ENCODE measurements at places on chromosomes 12 and 14. TPM values are rescaled to one million over a fixed set of nuclear protein-coding genes. Genes with fewer than 3 reads are reported as not detected.
A peak's percentile ranks its signal among the peaks of the same experiment; 100 is the strongest.

DNA sequence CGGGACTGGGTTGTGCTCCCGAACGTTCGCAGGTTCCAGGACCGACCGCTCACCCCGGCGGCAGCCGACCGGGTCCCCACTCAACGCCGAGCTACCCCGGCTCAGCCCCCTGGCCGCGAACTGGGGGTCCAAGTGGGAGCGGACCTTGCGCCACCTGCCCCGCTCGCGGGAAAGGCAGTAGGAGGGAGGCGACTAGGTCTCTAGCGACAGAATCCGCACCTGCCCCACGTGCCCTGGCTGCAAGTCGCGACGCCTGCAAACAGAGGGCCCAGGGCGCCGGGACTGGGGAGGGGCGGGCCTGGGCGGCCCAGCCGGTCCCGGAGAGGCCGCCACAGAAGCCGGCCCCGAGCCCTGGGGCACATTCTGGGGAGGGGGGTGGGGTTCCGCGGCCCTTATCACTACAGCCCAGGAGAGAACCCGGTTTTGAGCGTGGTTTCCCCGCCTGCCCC lies 239.2 kb upstream of the CPNE8 start:
- no peaks in the 10 kb centered on the region for H3K4me1 ChIP-seq
- H3K4me3 ChIP-seq, result no peak overlapping the region
- peak; percentile 60 for DNase-seq

DNA sequence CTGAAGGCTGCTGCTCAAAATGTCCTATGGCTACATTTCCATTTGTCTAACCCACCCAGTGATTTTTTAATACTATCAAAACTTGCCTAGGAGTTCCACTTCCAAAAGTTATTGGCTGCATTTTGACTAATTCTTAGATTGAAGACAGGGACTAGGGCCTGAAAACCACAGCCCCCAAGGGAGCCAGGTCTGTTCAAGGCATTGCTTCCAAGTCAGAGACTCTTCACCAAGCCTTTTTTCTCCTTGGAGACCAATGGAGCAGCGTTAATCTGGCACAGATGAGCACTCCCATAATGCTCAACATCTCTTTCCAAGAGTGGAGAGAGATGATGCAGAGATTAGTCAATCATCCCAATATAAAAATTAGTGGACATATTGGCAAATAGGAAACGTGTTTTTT lies 112.5 kb upstream of the HIF1A start:
- H3K27me3 ChIP-seq, result no peaks in the 10 kb centered on the region
- no peaks in the 10 kb centered on the region for H3K4me1 ChIP-seq
- H3K36me3 ChIP-seq, result no peaks in the 10 kb centered on the region
- no peak overlapping the region for H3K27ac ChIP-seq
- no peak for DNase-seq

DDN gene
- total RNA-seq, result 0.39 TPM

DNA sequence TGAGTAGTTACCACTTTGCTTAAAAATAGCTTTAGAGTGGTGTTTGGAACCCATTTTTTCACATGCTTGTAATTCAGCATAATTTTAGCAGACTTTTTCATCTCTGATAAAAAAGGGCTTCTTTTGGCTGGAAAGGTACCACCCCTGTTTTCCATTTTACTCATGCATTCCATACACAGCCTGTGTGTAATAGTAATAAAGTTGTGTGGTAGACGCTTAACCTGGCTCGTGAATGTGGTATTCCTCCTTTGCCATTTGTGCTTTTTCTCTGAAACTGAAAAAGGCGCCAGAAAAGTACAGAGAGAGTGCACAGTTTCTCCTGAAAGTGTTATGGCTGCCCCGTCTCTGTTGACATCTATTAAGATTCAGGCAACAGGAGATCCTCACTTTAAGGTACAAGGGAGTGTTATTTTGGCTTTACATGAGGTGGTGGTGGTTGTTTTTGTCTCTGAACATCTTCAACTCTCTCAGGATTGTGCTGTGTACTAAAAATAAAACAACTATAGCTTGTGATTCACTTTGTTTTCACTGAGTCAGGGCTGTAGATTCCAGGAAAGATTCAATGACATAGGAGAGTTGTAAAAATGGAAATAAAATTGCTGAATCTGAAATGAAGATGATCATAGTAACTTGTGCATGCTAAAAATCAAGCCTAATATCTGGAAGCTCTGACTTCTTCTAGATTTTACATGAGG lies 45.6 kb upstream of the MIS18BP1 start:
- no peak overlapping the region for H3K4me3 ChIP-seq
- no peak overlapping the region for H3K27ac ChIP-seq
- no peaks in the 10 kb centered on the region for H3K4me1 ChIP-seq
- H3K36me3 ChIP-seq, result no peaks in the 10 kb centered on the region
- H3K27me3 ChIP-seq, result peaks cover 6% of the 10 kb centered on the region
- no peak for DNase-seq

ANG gene
- 3.2 TPM for total RNA-seq

DNA sequence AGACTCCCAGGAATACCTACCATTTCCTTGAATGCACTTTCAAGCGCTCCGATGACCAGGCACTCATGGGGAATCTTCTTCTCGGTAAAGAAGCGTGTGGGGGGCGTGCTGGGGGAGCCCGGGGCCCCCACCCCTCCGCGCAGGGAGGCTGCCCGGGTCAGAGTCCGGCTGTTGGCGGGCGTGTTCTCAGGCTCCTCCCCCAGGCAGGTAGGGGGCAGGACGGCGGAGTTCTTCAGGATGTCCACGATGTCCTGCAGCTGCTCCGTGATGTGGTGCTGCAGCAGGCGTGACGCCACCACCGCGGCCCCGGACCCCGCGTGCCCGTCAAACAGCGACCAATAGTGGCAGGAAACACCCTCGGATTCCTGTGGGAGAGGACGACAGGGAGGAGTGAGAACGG lies 133.2 kb downstream of the PPM1H start:
- H3K36me3 ChIP-seq, result peaks cover 5% of the 10 kb centered on the region
- H3K27ac ChIP-seq, result no peak overlapping the region
- H3K4me1 ChIP-seq, result no peaks in the 10 kb centered on the region
- DNase-seq, result no peak
- no peak overlapping the region for H3K4me3 ChIP-seq
- H3K27me3 ChIP-seq, result no peaks in the 10 kb centered on the region

KLRD1 gene
- total RNA-seq, result not detected

- DNase-seq, result no peak
- H3K36me3 ChIP-seq, result no peaks in the 10 kb centered on the region
- no peaks in the 10 kb centered on the region for H3K27me3 ChIP-seq
- no peak overlapping the region for H3K4me3 ChIP-seq
- peaks cover 6% of the 10 kb centered on the region for H3K4me1 ChIP-seq
Observed at GRCh38 chr14:69632164-69632563, 20.8 kb downstream of the SUSD6 start.

DNA sequence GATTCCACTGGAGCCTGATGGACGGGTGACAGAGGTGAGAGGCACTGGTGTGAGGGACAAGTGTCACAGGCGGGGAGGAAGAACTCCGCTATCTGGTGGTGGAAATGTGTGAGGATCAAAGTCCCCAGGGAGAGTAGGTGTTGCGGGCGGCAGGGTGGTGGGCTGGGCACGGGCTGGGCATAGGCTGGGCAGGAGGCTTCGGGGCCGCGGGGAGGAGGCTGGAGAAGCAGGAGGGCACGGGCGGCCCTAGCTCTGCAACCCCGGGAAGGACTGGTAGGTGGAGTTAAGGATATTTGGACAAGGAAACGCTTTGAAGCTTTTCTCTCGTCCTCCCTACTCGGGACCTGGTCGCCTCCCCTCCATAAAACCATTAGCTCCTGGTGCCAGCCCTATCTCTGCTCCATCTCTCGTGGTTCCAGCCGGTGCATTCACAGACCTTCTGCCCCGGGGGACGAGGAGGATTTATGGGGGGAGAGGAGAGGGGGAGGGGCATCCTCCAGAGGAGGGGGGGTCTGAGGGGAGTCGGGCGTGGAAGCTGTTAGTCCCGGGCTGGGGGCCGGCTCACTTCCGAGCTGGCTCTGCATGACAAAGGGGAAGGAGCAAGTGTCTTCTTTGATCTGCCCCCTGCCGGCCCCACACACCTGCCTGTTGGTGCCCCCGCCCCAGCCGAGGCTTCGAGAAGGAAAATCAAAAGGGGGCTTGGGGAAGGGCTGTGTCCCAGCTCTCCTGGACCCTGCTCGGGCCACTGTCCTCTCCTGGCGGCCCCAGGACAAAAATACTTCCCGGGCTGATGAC lies 504 bp downstream of the WNT5B start:
- peak overlapping the region; percentile 86 for H3K4me3 ChIP-seq
- peaks cover 32% of the 10 kb centered on the region for H3K27me3 ChIP-seq
- no peaks in the 10 kb centered on the region for H3K36me3 ChIP-seq

GRCh38 chr14:103727313-103727980 lies 11.8 kb downstream of the ZFYVE21 start:
- no peak overlapping the region for H3K27ac ChIP-seq
- H3K4me1 ChIP-seq, result no peaks in the 10 kb centered on the region
- H3K27me3 ChIP-seq, result no peaks in the 10 kb centered on the region
- peak; percentile 68 for DNase-seq
- no peak overlapping the region for H3K4me3 ChIP-seq

DNA sequence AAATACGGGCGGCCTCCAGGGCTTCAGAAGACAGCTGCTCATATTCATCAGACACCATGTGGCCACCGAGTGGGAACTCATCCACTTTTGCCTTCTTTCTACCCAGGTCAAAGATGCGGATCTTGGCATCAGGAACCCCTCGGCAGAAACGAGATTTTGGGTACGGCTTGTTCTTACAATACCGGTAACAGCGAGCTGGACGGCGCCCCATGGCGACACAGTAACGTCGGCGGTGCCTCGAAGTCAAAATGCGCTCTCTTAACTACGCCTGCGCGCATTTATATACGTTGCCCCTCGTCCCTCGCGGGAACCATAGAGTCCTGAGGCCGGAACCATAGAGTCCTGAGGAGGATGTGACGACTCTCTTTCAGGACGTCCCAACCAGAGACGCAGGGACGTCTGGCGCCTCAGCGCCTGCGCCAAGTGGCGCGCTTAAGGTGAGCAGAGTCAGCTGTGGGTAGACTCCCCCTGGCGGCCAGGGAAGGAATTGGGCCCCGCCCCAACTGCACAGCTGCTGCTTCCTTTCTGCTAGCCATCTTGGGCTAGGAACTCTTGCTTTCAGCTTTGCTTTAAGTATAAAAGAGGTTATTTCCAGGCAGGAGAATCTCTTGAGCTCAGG lies at the start of gene RPL10L:
Gene RPL10L (minus strand): TSS at position 256 of the 619 bp plus-strand sequence. CDS start 45 bp downstream, at position 211.
- H3K4me3 ChIP-seq, result no peak within 1 kb of the TSS
- H3K27me3 ChIP-seq, result no peaks in the 10 kb centered on the region
- H3K36me3 ChIP-seq, result 0 out of 2 replicates have a peak, but pooled peaks cover 3% of the 10 kb centered on the region

KRT81 gene
- total RNA-seq, result not detected

GRCh38 chr14:72024043-72024407 lies 91.8 kb downstream of the RGS6 start:
- H3K27ac ChIP-seq, result no peak overlapping the region
- peak; percentile 64 for DNase-seq
- no peaks in the 10 kb centered on the region for H3K27me3 ChIP-seq
- H3K4me3 ChIP-seq, result no peak overlapping the region
- peaks cover 3% of the 10 kb centered on the region for H3K4me1 ChIP-seq

CLEC4D gene
- 0.42 TPM for total RNA-seq

DNA sequence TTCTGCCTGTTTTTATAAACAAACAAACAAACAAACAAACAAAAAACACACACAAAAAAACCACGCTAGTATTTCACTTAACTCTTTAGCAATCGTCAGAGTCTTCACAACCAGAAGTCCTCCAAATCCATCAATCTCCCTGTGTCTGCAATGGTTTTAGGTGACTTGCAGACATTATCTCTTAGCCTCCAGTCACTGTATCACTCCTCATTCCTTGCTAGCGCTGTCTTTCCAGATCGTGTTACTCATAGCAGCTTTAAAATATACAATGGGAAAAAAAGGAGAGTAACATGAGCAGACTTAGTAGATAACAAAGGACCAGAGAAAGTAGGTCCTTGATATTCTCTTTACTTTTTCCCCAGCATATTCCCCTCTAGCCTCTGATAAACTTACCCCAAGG lies 15.5 kb upstream of the ETNK1 start:
- H3K36me3 ChIP-seq, result peaks cover 19% of the 10 kb centered on the region
- no peaks in the 10 kb centered on the region for H3K4me1 ChIP-seq
- DNase-seq, result no peak
- H3K27ac ChIP-seq, result no peak overlapping the region

GRCh38 chr12:11814374-11814773 lies 164.9 kb downstream of the ETV6 start:
- no peaks in the 10 kb centered on the region for H3K27me3 ChIP-seq
- H3K4me1 ChIP-seq, result peaks cover 16% of the 10 kb centered on the region
- no peak overlapping the region for H3K27ac ChIP-seq
- DNase-seq, result no peak
